Natural killer cell (primary cell): ENCODE measurements at places on chromosomes 13 and 19. TPM values are rescaled to one million over a fixed set of nuclear protein-coding genes. Genes with fewer than 3 reads are reported as not detected.
A peak's percentile ranks its signal among the peaks of the same experiment; 100 is the strongest.

GRCh38 chr19:41529484-41530183 is 46.3 kb upstream of the CEACAM21 start:
- DNase-seq: peak; percentile 33

- DNase-seq: no peak
These were observed 1.3 kb downstream of the FCGRT start for GRCh38 chr19:49513746-49514118.

DNA sequence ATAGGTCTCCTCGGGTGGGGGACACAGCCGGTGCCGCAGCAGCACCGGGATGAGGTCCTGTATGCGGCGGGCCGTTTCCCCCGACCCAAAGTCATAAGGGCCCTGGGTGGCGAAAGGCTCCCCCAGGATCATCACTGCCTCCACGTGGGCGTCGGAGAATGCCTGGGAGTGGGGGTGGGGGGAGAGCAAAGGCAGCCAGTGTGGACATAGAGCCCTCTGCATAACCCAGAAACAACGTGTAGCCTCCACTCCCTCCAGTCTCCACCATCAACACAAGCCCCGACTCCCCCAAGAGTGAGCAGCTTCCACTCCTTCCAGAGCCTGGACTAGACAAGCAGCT is 1.7 kb upstream of the NUMBL start:
- no peak for DNase-seq

DNA sequence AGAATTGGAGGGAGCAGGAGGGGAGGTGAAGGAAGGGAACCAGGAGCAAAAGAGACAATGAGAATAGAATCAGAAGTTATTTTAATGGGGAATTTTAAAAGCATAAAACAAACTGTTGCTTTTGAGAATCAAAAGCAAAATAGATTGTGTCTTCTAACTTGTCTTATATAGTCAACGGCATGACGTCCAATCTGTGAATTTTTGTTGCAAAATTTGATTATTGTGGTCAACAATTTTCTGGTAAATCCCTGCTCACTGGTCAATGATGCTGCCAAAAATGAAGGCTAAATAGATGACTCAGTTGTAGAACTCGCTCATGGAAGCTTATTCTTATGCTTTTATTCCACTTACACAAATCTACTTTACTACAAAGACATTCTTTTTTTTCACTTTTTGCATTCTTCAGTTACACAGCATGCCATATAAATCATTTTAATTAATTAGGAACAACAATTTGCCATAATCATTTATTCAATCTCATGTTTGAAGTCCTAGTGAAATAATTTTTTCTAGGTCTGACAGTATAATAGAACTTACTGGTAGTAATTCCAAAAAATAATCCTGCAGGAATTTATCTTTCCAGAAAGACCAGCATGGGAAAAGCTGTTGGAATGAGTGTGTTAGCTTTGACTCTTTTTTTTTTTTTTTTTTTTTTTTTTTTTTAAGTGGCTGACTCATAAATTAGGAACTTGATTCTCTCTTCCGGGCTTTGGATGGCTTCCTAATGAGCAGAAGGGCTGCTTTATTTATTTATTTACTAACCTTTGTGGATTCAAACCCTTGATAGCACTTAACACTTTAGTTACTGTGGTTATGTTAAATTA is 256.9 kb downstream of the SPRY2 start:
- DNase-seq: no peak

- no peak for DNase-seq
These were observed 148.7 kb downstream of the FOXO1 start for GRCh38 chr13:40517486-40518480.

Gene PSG11
- not detected for total RNA-seq

DNA sequence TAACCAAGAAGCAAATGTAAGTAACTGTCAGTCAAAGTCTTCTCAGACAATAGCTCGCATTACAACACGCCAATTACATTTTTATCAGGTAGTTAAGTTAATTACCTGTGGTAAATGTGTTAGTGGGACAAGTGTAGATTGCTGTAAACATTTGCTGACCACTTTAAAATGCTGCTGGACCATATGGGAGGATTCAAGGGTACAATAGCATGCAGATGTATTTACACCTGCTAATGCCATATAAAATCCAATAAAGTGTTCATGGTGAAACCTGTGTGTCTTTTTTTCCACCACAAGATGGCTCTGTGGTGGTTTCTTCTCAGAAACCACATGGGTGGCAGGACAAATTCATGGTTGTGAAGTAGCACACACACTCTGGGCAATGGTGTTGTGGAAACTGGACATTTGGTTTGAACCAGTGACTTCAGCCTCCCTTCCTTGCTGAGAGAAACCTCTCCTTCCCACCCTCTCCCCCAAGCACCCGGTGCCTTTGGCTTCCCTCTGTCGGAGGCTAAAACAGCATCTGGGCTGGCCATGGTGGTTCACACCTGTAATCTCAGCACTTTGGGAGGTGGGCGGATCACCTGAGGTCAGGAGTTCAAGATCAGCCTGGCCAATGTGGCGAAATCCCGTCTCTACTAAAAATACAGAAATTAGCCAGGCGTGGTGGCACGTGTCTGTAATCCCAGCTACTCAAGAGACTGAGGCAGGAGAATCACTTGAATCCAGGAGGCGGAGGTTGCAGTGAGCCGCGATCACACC is 18.1 kb upstream of the GTF3A start:
- DNase-seq: no peak

Gene GNA15
- total RNA-seq: 3.9 TPM

Gene FCER2
- total RNA-seq: 0.52 TPM

- peak; percentile 92 for DNase-seq
These were observed 8.9 kb downstream of the ISYNA1 start for GRCh38 chr19:18428787-18429674.

- no peak for DNase-seq
These were observed 50.0 kb downstream of the PTPRS start for GRCh38 chr19:5290336-5291262.

Gene CFAP97D2
- total RNA-seq: 0.45 TPM

DNA sequence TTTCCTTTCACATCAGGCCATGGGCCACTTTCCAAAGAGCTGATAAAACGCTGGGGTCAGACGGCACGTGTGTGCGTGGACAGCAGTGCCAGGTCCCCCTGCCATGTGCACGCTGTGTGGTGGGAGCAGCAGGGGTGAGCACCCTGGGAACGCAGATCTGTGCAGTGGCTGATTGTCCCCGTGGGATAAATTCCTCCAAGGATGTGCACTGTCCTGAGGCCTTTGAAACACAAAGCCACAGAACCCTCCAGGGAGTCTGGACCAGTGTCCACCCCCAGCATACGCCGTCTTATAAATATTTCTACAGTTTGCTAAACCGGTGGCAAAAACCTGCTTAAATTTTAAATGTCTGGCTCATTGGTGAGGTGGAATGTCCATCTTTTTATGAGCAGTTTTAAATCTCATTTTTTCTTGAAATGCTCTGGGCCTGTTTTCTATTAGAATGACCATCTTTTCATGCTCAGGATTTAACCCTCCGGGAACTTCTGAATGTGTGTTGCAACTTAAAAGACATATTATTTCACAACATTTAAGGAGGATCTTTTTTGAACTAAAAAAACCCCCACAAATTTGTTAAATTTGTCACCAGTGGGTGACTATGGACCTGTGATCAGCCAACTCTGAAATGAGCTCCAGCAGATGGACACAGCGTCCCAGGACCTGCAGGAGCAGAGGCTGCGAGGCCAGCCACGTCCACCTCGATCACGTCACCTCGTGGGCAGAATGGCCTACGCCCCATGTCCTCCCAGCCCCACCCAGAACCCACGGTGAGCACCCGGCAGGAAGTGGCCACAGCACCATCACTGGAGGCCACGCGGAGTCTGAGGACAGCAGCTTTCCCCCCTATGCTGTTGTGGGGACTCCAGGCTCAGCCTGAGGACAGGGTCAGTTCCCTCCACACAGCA is 68.6 kb downstream of the RASA3 start:
- DNase-seq: no peak

DNA sequence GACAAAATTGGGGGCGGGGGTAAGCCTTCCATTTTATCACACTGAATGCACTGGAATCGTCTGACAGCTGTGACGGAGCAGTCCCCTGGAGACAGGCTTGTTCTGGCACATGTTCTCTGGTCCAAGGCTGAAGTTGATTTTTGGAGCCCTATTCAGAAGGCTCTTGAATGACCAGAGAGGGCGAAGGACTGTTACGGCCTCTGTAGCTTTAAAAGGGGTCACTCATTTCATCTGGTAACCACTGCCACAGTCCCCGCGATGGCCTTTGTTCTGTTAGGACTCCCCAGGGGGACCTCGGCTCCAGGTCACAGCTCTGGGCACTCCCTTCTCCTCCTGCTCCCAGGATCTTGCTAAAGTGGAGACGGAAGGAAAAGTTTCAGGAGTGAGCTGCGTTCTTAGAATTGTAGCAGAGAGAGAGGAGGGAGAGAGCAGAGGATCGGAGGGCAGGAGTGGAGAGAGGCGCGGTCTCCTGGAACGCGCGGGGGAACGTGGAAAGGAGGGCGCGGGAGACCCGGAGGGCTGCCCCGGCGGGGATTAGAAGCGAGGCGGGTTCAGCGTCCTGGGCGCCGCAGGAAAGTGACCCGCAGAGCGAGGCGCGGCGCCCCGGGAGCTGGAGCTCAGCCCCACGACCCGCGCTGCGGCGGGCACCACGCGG is 134.3 kb upstream of the MYO16 start:
- DNase-seq: no peak

Gene LGALS14
- total RNA-seq: not detected

- no peak for DNase-seq
These were observed 779.9 kb upstream of the ARGLU1 start for GRCh38 chr13:107347641-107348369.
